Activated CD4-positive, alpha-beta T cell treated with anti-CD3 and anti-CD28 coated beads, Interleukin-2, amount 10 ng/mL, durations not matched to agents 24 days and 14 days (primary cell): ENCODE measurements at places on chromosomes 2 and 18. TPM values are rescaled to one million over a fixed set of nuclear protein-coding genes. Genes with fewer than 3 reads are reported as not detected.

Gene INO80D
- 26.2 and 27.5 TPM in 2 replicates for total RNA-seq

DNA sequence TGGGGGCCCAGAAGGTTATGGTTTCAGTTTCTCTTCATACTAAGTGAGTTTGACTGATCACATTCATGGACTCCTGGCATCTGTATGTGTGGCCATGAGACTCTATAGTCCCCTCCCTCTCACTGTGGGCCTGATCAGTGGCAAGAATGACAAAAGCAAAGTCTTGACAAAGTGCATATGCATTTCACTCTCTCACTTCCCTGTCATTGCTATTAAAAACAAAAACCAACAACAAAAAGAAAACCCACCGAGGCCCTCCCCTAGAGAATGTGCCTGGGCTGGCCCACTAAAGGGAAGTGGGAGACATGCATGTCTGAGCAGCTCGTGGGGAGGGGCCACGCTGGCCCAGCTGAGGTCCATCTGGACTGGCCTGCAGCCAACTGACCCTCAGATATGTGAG is 600.1 kb upstream of the RAB6C start:
- H3K27ac ChIP-seq: no peak overlapping the region
- H3K27me3 ChIP-seq: no peaks in the 10 kb centered on the region
- no peak for DNase-seq
- no peaks in the 10 kb centered on the region for H3K4me1 ChIP-seq

GRCh38 chr2:133576714-133577113 is 8.5 kb upstream of the NCKAP5 start:
- no peak overlapping the region for H3K4me3 ChIP-seq
- H3K4me1 ChIP-seq: no peaks in the 10 kb centered on the region
- H3K27ac ChIP-seq: no peak overlapping the region
- H3K27me3 ChIP-seq: no peaks in the 10 kb centered on the region

- H3K4me3 ChIP-seq: no peak overlapping the region
- H3K4me1 ChIP-seq: peaks cover 20% of the 10 kb centered on the region
- H3K36me3 ChIP-seq: peaks cover 23% of the 10 kb centered on the region
- H3K27me3 ChIP-seq: no peaks in the 10 kb centered on the region
- H3K27ac ChIP-seq: no peak overlapping the region
Observed at GRCh38 chr2:181152226-181152625, 171.8 kb downstream of the UBE2E3 start.

- no peaks in the 10 kb centered on the region for H3K36me3 ChIP-seq
- peak overlapping the region; percentile 78 for H3K27ac ChIP-seq
- H3K27me3 ChIP-seq: peaks cover 61% of the 10 kb centered on the region
- no peak for DNase-seq
Observed at GRCh38 chr18:48137374-48138081, 207.1 kb upstream of the SMAD2 start.

Gene FSHR
- not detected in 2 replicates for total RNA-seq

DNA sequence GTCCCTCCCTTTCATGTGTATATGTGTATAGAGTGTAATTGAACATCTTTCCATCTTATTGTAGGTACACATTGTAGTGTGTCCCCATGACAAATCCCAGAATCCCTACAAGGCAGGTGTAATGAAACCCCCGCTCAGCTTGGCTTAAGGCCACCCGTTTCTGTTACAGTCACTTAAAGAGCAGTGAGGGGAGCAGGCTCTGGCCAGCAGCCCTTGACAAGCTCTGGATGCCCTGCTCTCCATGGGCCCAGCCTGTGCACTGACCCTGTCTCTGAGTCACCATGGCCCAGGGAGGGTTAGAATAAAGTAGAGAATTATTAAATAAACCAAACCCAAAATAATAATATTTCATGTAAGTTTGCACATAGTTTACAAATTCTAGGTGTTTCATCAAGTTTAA is 17.2 kb upstream of the MAL start:
- no peak overlapping the region for H3K27ac ChIP-seq
- H3K27me3 ChIP-seq: peaks cover 4% of the 10 kb centered on the region
- peaks cover 12% of the 10 kb centered on the region for H3K4me1 ChIP-seq
- DNase-seq: no peak
- H3K4me3 ChIP-seq: no peak overlapping the region

GRCh38 chr18:55501982-55502710 is 85.8 kb downstream of the TCF4 start:
- H3K36me3 ChIP-seq: no peaks in the 10 kb centered on the region
- H3K4me1 ChIP-seq: peaks cover 4% of the 10 kb centered on the region

Gene LONRF2
- 0.23 and 0.28 TPM in 2 replicates for total RNA-seq

GRCh38 chr2:104290566-104290891 is 563.4 kb upstream of the POU3F3 start:
- H3K27me3 ChIP-seq: no peaks in the 10 kb centered on the region
- H3K36me3 ChIP-seq: no peaks in the 10 kb centered on the region
- H3K27ac ChIP-seq: no peak overlapping the region
- no peak for DNase-seq

Gene FBXO11
- 50.1 and 51.8 TPM in 2 replicates for total RNA-seq

Gene VWA3B
- total RNA-seq: not detected in 2 replicates

GRCh38 chr2:85705680-85706039 is 11.5 kb downstream of the GNLY start:
- no peak overlapping the region for H3K4me3 ChIP-seq
- DNase-seq: no peak
- peaks cover 60% of the 10 kb centered on the region for H3K4me1 ChIP-seq
- H3K36me3 ChIP-seq: no peaks in the 10 kb centered on the region

Gene ATP6V1B1
- not detected in 2 replicates for total RNA-seq

DNA sequence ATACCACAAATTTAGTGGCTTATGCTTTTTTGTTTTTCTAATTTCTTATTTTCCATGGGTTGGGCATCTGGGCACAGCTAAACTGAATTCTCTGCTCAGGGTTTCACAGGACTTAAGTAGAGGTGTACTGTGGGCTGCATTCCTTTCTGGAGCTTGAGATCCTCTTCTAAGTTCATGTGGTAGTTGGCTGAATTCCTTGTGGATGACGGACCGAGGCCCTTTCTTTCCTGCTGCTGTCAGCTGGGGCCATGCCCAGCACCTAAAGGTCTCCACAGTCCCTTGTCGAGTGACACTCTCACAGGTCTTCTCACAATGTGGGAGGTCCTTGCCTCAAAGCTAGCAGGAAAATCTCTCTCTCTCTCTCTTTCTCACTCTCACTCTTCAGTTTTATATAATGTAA is 433.5 kb upstream of the LRATD1 start:
- no peaks in the 10 kb centered on the region for H3K27me3 ChIP-seq
- DNase-seq: no peak
- no peak overlapping the region for H3K27ac ChIP-seq
- no peaks in the 10 kb centered on the region for H3K36me3 ChIP-seq
- H3K4me1 ChIP-seq: no peaks in the 10 kb centered on the region
- no peak overlapping the region for H3K4me3 ChIP-seq

Gene SYT4
- not detected in 2 replicates for total RNA-seq

Gene NFU1
- 30.4 and 32.3 TPM in 2 replicates for total RNA-seq

- no peak overlapping the region for H3K4me3 ChIP-seq
- H3K4me1 ChIP-seq: peaks cover 6% of the 10 kb centered on the region
- no peaks in the 10 kb centered on the region for H3K36me3 ChIP-seq
- peaks cover 48% of the 10 kb centered on the region for H3K27me3 ChIP-seq
- DNase-seq: no peak
Observed at GRCh38 chr18:55781481-55781957, 193.5 kb upstream of the TCF4 start.

GRCh38 chr2:25920786-25921415 is 42.6 kb upstream of the ASXL2 start:
- no peak for DNase-seq
- H3K36me3 ChIP-seq: no peaks in the 10 kb centered on the region
- peaks cover 9% of the 10 kb centered on the region for H3K27me3 ChIP-seq
- no peak overlapping the region for H3K27ac ChIP-seq
- H3K4me1 ChIP-seq: peaks cover 12% of the 10 kb centered on the region

Gene TMEM87B
- total RNA-seq: 13.9 and 15.8 TPM in 2 replicates

Gene DES
- not detected in 2 replicates for total RNA-seq

DNA sequence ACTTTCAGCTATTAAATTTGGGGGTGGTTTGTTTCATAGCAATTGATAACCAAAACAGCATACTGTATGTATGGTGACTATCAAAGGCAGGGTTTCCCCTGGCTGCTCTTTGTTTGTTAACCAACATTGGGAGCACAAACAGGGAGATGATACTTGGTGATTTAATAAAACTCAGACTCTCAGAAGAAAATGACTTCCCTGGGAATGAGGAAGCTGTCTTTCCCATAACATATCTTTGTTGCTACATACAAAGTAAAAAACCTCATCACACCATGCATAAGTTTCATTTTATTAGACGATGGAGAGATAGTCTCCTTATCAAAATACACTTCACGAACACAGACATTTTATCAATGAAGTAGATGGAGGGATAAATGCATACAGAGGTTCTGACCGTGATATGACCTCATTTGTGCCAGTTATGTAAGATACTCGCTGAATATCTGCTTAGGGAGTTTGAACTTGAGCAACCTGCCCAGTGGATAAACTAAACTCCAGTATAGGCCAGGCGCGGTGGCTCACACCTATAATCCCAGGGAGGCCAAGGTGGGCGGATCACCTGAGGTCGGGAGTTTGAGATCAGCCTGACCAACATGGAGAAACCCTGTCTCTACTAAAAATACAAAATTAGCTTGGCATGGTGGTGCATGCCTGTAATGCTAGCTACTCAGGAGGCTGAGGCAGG is 3.8 kb upstream of the NFE2L2 start:
- no peak overlapping the region for H3K4me3 ChIP-seq
- DNase-seq: no peak
- H3K27me3 ChIP-seq: no peaks in the 10 kb centered on the region
- peaks cover 4% of the 10 kb centered on the region for H3K36me3 ChIP-seq

Gene PAPOLG
- 18.1 and 21.6 TPM in 2 replicates for total RNA-seq

DNA sequence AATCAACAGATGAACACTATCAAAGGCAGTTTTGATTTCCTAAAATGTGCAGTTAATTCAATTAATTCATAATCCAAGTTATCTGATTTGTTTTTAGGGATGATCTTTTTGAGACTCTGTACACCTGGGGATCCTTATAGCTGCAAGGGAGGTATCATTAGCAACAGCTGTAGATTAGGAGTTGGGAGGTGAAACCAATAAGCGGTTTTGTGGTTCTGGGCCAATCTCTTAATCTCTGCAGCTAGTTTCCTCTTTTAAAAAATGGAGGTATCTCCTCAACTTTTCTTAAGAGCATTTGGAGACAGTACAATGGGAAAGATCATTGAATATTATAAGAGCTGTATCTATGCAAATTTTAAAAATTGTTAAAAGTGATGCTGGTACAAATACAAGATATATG is 126.0 kb downstream of the MC4R start:
- H3K27me3 ChIP-seq: no peaks in the 10 kb centered on the region
- H3K36me3 ChIP-seq: no peaks in the 10 kb centered on the region
- H3K27ac ChIP-seq: no peak overlapping the region
- H3K4me1 ChIP-seq: no peaks in the 10 kb centered on the region
- no peak for DNase-seq
- H3K4me3 ChIP-seq: no peak overlapping the region

Gene HAAO
- total RNA-seq: 0.26 and 0.73 TPM in 2 replicates

- no peaks in the 10 kb centered on the region for H3K36me3 ChIP-seq
- no peak overlapping the region for H3K27ac ChIP-seq
- no peak for DNase-seq
- H3K27me3 ChIP-seq: peaks cover 6% of the 10 kb centered on the region
- H3K4me1 ChIP-seq: peaks cover 6% of the 10 kb centered on the region
Observed at GRCh38 chr2:10267551-10268465, 34.9 kb upstream of the HPCAL1 start.

DNA sequence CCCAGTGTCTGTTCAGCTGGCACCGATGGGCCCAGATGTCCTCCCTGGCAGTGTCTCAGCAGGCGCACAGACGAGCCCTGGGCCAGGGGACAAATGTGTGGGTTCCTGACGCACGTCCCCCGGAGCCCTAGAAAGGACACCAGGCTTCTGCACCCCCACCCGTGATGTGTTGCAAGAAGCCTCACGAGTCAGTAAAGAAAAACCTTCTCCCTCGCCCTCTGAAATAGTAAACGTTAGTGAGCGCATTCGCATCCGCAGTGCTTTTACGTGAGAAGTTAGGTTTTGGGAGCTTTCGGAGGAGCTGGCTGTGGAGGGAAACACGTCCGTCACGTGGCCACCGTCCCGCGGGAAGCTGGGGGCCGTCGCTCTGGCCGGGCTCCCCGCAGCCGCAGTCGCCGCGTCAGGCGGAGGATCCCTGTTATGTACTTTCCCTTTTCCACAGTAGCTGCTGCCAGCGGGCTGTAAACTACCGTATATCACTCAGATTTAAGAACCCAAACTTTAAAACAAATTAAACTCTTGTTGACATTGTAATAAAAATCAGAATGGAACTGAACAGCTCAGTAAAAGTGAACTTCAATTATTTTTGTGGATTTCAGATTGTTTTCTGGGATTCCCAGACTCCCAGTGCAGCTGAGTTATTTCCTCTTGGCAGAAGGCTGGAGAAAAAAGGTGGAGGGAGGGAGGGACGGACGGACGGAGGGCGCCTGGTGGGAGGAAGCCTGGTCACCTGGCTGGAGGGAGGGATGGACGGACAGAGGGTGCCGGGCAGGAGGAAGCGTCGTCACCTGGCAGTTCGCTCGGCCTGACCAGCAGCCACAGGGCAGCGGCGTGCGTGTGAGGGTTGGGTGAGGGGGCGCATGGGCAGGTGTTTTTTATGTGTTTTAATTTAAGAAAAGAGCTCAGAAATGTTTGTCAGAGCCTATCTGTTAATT is 112.1 kb downstream of the NFATC1 start:
- peaks cover 42% of the 10 kb centered on the region for H3K4me1 ChIP-seq
- no peaks in the 10 kb centered on the region for H3K27me3 ChIP-seq
- DNase-seq: peak; percentile 70
- peaks cover 38% of the 10 kb centered on the region for H3K36me3 ChIP-seq
- H3K27ac ChIP-seq: peak overlapping the region; percentile 87

Gene GRP
- not detected in 2 replicates for total RNA-seq

DNA sequence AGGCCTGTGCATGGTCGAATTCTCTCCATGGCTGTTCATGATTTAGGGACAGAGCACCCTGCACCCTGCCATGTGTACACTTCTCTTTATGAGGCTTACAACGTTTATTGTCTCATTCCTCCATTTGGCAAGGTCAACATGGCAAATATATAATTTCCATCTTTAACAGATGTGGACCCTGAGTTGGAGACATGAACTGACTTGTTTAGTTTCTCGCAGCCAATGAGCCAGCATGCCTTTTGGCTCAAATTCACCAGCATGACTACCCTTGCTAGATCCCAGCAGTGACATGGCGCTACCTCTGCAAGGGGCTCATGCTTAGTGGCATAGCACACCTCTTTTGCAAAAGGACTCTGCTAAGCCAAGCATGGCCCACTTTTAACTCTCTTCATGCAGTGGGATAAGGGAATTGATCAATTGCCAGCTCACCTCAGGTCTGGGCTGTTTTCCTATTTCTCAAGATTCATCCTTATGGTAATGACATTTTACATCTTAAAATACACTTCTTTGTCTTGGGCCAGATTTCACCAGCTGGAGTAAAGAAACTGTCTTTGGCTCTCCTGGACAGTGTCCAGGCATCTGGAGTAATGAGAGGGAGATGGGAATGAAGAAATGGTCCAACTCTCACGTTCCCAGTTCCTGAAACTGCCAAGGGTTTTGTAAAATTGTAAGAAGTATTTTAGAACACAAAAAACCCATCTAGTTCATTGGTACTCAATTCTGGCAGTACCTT is 159.5 kb downstream of the SETBP1 start:
- peaks cover 22% of the 10 kb centered on the region for H3K4me1 ChIP-seq
- no peak for DNase-seq
- no peaks in the 10 kb centered on the region for H3K27me3 ChIP-seq
- H3K4me3 ChIP-seq: no peak overlapping the region
